Esophagus mucosa (tissue), 1 donor: ENCODE measurements at places on chromosomes 5 and 9. TPM values are rescaled to one million over a fixed set of nuclear protein-coding genes. Genes with fewer than 3 reads are reported as not detected.

DNA sequence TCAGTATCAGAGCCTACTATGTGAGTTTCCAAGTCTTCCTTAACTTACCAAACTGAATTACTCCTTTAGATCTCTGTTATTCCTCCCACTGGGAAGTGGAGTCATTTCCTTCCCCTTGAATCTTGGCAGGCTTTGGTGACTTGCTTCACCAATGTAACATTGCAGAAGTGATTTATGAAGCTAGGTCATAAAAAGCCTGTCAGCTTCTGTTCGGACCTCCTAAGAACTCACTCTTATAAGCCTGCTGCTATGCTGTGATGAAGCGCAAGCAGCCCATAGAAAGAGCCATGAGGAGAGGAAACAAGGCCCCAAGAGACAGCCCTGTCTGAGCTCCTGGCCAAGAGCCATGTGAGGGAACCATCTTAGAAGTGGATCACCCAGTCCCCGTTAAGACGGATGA is 14.2 kb upstream of the FOXB2 start:
- no peak for ATAC-seq

DNA sequence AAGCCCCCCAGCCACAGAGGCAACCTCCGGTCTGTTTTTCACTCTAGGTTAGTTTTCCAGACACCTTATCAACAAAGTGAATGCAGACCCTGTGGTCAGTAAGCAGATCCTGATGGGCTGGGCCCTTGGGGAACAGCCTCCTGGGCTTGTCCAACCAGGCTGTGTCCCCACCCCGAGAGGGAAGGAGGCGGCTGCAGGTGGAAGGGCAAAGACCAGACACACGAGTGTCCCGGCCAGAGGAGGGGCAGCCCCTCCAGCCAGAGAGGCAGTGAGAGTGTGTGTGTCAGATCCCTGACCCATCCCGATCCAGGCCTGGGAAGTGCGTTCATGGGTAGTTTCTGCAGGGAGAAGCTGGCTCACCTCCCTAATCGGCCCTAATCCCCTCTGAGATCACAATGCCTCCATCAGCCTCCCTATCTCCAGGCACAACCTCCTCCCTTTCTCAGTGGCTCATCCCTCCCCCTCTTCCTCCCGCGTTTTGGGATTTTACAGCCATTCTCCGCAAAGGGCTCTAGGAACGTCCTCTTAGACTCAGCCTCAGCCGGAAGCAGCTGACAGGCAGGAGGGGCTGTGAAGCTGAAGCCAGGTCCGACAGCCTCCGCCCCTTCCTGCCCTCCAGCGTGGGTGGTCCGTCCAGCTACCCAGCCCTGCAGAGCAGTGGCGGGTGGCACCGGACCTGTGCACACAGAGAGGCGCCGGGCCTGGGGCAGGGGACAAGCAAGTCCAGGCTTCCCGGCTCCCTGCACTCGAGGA is 9.7 kb downstream of the SLC12A7 start:
- ATAC-seq: no peak

DNA sequence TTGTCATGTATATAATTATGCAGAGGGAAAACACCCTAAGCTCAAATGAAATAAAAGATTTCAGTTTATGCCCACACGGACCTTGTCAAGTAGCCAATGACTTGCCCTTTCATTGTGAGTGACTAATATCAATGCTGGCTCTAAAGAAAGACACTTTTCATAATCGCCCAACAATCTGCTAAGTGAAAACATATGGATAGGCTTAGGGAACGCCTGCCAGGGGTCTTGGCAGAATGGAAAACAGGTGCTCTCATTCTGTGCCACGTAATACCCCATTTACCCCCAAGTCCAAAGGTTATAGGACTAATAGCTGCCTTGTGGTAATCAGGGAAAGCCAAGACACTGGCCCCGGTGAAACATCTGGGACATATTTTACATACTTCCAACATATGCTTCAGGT is 157.7 kb downstream of the SLF1 start:
- ATAC-seq: no peak

GRCh38 chr5:154483654-154484392 is 5.8 kb upstream of the HAND1 start:
- no peak for ATAC-seq

GRCh38 chr9:104319685-104320084 is 184.4 kb upstream of the OR13F1 start:
- no peak for ATAC-seq

The ELAVL2 gene
- 0.24 TPM for total RNA-seq

The ADRA1B gene
- total RNA-seq: not detected
